Cardiac fibroblast (primary cell): ENCODE measurements at places on chromosomes 2 and 18.

DNA sequence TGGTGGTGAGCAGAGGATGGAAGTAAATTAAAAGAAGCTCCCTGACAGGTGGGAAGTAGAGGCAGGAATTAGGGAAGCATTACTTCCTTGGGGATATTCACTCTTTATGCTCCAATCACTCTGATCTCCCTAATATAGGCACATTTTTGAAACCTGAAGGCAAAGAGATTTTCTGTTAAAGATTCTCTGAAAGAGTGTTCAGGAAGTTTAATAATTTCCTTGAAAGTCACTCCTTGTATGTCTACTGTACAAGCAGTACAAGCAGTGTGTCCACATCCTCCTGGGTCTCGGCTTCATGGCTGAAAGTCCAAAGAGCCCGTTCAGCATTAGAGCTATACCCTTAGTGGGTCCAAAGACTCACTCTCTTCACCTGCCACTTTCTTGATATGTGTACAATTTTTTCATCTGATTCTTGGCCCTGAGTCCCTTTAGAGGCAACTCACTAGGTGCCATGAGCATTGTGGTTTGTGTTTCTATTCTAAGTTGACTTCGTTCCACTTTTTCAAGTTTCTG, 60.2 kb downstream of the AAK1 start:
- DNase-seq: no peak

- DNase-seq: no peak
Measured at GRCh38 chr2:206020171-206020570, 65.8 kb downstream of the INO80D start.

DNA sequence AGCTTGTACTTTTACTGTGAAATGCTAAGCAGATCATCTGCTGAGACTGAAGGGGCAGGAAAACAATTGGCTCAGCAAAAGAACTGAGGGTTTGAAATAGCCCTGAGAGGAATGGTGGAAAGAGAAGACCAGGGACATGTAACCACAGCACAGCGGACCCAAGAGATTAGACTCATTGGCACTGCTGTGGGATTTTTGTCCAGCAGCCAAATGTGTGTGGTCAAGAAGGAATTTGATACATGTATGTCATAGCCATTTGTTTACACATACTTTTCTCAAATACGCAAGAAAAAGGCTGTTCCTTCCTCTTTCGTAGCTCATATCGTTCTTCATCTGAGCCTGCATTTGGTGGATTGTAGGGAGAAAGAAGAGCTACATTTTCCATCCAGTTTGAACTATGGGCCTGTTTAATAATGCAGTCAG, 73.8 kb downstream of the TRABD2A start:
- DNase-seq: peak; percentile 95

DNA sequence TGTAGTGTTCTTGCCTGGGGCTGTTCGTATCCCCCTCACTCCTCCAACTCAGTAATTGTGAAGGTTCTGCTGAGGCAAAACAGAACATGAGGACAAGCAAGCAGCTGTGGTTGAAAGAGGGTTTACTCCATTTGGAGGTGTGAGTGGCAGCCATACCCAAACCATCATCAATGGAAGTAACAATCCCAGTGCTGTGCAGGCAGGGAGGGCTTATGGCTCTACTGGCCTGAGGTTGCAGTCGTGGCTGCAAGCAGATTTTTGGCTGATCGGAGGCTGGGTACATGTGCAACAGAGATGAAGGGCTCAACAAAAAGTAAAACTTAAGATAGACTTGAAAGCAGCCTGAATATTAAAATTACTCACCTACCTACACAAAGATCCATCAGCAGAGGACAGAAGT, 13.2 kb downstream of the SRSF7 start:
- no peak for DNase-seq

DNA sequence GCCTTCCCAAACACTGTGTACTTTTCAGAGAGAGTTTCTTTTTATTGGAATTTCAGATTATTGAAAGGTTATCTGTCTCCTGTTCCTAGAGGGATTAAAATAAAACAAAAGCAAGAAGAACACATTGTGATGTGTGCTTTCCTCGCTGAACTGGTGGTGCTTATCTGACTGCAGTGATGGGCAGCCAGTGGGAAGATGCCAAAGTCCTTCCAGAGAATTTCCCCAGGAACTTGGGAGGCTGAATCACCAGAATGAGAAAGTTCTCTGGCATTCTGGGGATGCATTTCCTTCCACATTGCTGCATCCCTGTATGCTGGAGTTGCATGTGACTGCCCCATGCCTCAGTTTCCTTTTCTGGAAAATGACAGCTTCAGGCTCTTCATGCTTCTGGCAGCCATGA, 53.9 kb upstream of the SEC11C start:
- DNase-seq: peak; percentile 6

DNA sequence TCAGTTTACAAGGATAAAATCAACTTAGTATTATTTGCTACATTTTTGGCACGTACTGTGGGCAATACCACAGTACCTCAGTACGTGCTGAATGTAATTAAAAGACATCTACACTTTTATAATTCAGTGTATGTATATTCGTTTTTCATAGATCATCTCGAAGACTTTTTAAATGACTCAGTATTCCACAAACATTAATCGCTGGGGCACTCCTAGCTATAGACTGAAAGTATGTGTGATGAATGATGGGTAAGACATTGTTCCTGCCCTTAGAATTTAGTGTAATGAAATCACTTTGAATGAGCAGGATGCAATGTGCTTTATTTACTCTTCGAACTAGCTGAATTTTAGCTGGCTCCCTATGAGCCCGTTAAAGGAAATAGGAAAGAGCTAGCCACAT, 245.6 kb upstream of the RASGRP3 start:
- DNase-seq: peak; percentile 60
